RPMI8226 (cell line): ENCODE measurements at places on chromosomes 13 and 19.
A peak's percentile ranks its signal among the peaks of the same experiment; 100 is the strongest.

GRCh38 chr13:30785191-30785850, 50.0 kb downstream of the ALOX5AP start:
- DNase-seq: no peak

- DNase-seq: no peak
Observed at GRCh38 chr19:36128392-36128736, 11.5 kb upstream of the CAPNS1 start.

DNA sequence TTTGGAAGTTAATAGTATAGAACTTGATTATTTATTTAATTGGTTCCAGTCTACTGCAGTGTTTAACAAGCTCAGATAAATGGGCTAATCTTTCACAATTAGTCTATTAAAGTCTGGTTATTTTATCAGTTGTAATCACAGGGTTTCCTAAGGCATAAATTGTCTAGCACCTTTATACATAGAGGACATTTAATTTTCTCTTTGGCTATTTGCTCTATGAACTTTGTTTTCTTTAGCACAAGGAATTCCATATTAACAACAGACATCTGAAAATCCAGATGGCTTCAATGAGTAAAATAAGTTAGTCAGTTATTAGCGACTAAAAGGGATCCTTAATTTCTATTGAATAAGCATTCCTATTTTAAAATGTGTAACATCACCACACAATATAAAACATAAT, 1350.8 kb upstream of the SLC10A2 start:
- DNase-seq: no peak

GRCh38 chr13:66014771-66015170, 1215.4 kb downstream of the PCDH9 start:
- no peak for DNase-seq

DNA sequence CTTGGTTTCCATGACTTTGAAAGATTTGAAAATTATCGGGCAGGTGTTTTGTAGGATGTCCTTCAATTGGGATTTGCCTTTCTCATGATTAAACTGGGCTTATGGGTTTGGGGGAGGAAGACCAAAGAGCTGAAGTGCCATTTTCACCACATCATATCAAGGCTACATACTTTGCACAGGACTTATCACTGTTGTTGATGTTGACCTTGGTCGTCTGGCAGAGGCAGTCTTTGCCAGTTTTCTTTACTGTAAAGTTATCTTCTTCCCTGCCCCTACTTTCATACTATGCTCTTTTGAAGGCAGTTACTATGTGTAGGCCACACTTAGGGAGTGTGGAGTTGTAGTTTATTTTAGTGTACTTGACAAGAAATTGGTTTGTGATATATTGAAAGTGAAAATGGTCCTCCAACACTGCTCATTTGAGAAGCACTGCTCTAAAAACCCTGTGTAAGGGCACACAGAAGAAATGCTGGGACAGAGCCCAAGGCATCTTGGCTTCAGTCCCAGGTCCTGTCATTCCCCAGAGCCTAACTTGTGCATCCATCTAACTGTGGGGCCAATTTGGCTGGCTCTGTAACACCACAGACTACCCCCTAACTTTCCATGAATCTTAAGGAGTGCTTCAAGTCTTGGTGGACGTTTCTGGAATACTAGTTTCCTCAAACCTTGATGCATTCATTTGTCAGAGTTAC, 384.9 kb downstream of the KCNRG start:
- no peak for DNase-seq

DNA sequence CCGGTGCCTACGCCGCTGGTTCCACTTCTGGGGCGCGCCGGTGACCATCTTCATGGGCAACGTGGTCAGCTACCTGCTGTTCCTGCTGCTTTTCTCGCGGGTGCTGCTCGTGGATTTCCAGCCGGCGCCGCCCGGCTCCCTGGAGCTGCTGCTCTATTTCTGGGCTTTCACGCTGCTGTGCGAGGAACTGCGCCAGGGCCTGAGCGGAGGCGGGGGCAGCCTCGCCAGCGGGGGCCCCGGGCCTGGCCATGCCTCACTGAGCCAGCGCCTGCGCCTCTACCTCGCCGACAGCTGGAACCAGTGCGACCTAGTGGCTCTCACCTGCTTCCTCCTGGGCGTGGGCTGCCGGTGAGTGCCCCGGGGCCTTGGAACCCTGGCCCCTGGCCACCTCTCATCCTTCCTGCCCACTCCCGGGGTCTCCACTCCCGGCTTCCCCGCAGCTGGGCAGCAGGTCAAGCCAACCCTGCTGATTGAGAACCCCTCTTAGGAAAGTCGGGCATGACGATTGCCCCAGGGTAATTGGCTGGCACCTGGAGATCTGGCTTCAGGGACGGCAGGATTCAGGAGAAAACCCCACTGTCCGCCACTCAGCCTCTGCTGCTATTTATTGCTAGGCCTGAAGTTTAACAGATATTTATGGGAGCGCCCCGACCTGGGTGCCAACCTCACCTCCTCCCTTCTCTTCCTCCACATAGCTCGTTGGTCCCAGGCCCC, 39.1 kb downstream of the TRPM4 start:
- no peak for DNase-seq

DNA sequence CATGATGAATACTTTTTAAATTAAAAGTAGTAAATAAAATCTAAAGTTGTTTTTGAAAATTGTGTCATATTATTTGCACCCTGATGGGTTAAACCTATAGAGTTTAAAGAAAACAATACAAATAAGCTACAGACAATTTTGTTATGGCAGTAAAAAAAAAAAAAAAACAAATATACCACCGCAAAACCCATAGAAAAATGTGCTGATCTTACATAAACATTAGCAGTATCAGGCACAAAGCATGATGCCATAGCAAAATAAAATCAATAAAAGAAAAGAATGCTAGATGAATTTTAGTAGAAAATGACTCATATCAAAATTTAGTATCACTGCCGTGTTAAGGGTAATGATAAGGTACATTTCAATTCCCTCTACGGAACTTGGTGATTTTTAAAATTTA, 826.0 kb downstream of the SLITRK1 start:
- no peak for DNase-seq

DNA sequence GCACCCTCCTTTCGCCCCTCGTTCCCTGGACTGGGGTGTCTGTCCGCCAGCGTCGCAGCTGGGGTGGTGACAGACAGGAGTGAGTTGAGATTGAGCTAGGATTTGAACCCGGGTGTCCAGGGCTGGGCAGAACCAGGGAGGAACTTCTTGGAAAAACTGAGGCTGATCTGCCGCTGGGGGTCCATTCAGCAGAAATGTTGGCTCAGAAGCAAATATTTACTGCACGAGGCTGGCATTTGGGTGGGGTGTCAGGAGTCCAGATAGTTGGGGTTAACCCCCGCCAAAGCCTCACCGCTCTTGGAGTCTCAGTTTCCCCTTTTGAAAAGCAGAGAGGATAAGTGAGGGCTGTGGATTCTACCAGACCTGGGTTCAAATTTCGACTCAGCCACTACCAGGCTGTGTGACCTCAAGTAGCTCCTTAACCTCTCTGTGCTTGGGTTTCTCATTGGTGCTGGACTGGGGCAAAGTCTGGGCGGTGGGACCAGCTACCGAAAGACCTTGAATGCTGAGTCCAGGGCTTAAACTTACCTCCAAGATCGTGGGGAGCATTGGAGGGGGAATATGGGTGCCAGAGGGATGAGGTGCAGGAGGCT, 20.9 kb downstream of the MAST3 start:
- DNase-seq: no peak

GRCh38 chr13:90763476-90764150, 583.9 kb upstream of the MIR17HG start:
- no peak for DNase-seq

GRCh38 chr19:15836330-15837220, 21.1 kb upstream of the OR10H1 start:
- peak; percentile 97 for DNase-seq

DNA sequence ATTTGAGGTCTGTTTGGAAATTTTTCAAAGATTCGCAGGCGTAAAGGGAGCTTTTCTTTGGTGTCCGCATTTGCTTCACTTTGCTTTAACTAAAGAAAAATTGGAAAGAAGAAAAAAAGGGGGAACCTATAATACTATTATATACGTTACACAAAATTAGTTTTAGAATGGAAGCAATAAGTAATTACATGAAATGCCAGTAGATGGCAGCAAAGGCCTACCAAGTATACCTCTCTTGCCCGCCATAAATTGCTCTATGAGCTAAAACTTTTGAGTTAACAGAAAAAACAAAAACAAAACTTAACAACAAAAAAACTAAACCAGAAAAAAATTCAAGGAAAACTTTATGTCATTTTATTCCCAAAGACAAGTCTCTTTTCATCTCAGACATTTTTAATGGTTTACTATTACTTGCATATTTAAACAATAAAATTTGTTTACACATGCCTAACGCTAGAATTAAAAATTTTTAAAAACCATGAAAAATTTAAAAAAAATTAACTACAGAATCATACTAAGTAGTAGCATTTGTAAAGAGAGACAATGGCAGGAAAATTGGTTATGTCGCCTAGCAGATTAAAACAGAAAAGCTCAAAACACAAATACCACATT, 271.4 kb downstream of the NALCN start:
- peak; percentile 47 for DNase-seq
